K562 (cell line): ENCODE measurements at places on chromosomes 2 and 18. TPM values are rescaled to one million over a fixed set of nuclear protein-coding genes. Genes with fewer than 3 reads are reported as not detected.

GRCh38 chr18:37430357-37431076 lies 135.1 kb downstream of the CELF4 start:
- DNase-seq, result peak; percentile 18
- no peaks in the 10 kb centered on the region for H3K4me1 ChIP-seq
- H3K27ac ChIP-seq, result no peak overlapping the region
- no peaks in the 10 kb centered on the region for H3K36me3 ChIP-seq
- no peaks in the 10 kb centered on the region; the same call in 1 of the 2 replicates for H3K27me3 ChIP-seq

DNA sequence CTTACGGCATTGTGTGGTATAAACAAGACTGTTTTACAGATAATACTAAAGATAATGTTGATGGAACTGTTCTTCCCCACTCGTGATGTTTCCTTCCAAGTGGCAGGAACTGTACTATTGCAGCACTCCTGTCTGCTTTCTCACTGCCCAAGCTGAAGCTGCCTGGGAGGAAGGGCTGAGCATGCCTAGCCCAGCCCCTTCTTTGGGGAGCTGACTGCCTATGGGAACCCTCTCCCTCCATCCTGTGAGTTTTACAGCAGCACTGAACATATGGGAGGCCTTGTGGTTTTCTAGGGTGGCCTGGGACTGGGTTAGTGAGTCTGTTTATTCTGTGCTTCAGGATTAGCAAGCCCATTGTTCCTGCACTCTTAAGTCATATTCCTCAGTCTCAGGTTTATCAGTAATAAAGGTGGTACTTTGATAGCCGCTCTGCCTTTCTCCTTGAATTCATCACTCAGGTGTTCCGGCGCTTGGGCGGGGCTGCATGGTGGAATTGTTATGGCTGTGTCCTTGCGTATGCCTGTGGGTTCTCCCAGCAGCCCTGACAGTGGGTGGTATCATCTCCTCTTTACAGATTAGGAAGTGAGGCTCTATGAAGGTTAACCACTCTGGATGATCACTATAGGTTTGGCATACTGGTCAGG lies 379.7 kb downstream of the PTPRM start:
- no peak for DNase-seq
- H3K36me3 ChIP-seq, result no peaks in the 10 kb centered on the region
- no peaks in the 10 kb centered on the region for H3K27me3 ChIP-seq
- H3K4me1 ChIP-seq, result no peaks in the 10 kb centered on the region
- H3K4me3 ChIP-seq, result no peak overlapping the region

DNA sequence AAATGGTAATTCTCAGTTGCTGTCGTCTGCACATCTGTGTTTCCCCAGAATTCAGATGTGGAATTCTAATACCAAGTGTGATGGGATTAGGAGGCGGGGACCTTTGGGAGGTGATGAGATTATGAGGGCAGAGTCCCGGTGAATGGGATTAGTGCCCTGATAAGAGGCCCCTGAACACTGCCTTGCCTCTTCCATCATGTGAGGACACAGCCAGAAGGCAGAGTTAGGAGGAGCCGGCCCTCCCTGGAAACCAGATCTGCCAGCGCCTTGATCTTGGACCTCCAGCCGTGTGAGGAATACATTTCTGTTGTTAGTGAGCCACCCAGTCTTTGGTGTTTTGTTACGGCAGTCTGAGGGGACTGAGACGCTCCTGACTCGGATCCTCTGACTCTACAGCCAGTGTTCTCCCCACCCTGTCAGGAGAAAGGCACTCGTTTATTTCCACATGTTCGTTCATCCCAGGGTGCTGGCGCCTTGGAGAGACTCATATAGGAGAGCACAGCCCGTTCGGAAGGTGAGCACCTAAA lies 395.0 kb downstream of the ZNF516 start:
- DNase-seq, result no peak
- no peaks in the 10 kb centered on the region for H3K36me3 ChIP-seq
- no peaks in the 10 kb centered on the region for H3K4me1 ChIP-seq

GRCh38 chr18:11091746-11092145 lies 57.6 kb downstream of the PIEZO2 start:
- no peak overlapping the region for H3K27ac ChIP-seq
- no peaks in the 10 kb centered on the region for H3K4me1 ChIP-seq
- H3K36me3 ChIP-seq, result no peaks in the 10 kb centered on the region
- H3K27me3 ChIP-seq, result no peaks in the 10 kb centered on the region
- DNase-seq, result no peak
- no peak overlapping the region for H3K4me3 ChIP-seq

NAT8 gene
- total RNA-seq, result not detected in 2 replicates

- no peaks in the 10 kb centered on the region for H3K4me1 ChIP-seq
- no peak overlapping the region for H3K4me3 ChIP-seq
- no peak for DNase-seq
- H3K36me3 ChIP-seq, result no peaks in the 10 kb centered on the region
These were observed 44.1 kb upstream of the HDAC4 start for GRCh38 chr2:239444626-239445577.

DNA sequence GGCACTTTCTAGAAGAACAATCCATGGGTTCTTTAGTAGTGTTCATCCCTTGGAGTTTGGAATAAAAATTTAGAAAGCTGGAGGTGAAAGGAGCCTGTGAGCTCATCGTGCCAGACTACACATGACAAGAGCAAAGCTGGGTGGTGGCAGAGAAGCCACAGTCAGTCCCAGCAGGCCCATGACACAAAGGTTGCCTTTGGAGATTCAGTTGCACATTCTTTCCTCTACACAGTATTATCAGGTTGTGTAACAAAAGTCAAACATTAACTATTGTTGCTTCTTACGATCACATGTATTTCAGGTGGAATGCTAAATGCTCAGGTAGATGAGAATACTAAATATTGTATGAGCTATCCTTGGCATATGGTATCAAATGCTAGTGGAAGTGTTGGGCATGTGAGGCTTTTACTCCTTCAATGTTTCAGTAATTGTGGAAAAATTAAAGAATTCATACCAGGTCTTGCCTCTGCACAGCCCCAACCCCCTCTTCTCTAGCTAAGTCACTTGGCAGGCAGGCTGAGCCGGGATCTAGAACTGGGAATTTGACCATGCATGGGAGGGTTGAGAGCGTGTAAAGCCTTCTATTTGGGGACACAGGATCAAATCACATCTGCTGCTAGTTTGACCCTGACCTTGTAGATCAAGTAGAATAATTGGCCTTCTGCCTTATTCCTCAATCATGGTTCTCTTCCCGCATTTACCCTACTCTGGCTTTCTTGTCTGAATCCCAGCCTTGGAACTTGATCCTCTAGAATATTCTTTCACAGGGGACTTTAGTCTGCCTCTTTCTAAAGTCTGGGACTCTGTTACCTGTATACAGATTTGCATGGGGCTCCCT lies 230.9 kb downstream of the GCA start:
- H3K4me1 ChIP-seq, result no peaks in the 10 kb centered on the region
- no peak overlapping the region for H3K4me3 ChIP-seq
- no peaks in the 10 kb centered on the region for H3K36me3 ChIP-seq
- H3K27ac ChIP-seq, result no peak overlapping the region
- no peak for DNase-seq
- H3K27me3 ChIP-seq, result no peaks in the 10 kb centered on the region

GRCh38 chr2:148603562-148603920 lies 41.0 kb upstream of the EPC2 start:
- no peak overlapping the region for H3K27ac ChIP-seq
- no peaks in the 10 kb centered on the region for H3K4me1 ChIP-seq
- no peak for DNase-seq
- no peaks in the 10 kb centered on the region for H3K36me3 ChIP-seq
- H3K4me3 ChIP-seq, result no peak overlapping the region
- peaks cover 28% of the 10 kb centered on the region for H3K27me3 ChIP-seq

RBFA gene
- 28.4 and 28.8 TPM in 2 replicates for total RNA-seq

GRCh38 chr2:73776869-73777519 lies 2.9 kb downstream of the DUSP11 start:
- peaks cover 45% of the 10 kb centered on the region for H3K36me3 ChIP-seq
- DNase-seq, result no peak
- no peak overlapping the region for H3K27ac ChIP-seq
- no peak overlapping the region for H3K4me3 ChIP-seq
- H3K4me1 ChIP-seq, result peaks cover 7% of the 10 kb centered on the region

- no peaks in the 10 kb centered on the region for H3K36me3 ChIP-seq
- no peaks in the 10 kb centered on the region; the same call in 1 of the 2 replicates for H3K4me1 ChIP-seq
- no peak overlapping the region for H3K27ac ChIP-seq
- DNase-seq, result no peak
These were observed 103.7 kb downstream of the SLC4A3 start for GRCh38 chr2:219731173-219731572.

DNA sequence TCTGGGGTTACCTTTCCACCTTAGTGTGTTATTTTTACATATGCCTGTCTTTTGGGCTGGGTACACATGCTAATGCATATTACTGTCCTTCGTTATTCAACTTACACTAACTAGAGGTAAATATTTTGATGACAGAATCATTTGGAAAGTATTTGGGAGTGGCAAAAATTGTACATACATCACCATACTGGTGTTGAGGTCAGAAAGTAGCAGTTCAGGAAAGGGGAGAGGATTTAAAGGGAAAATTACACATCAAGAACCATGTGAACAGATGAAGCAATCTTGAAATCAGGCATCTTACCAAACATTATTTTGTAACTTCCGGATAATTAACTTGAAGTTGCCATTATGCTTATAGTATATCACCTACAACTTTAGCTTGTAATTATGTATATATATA lies 379.7 kb downstream of the RND3 start:
- no peak overlapping the region for H3K4me3 ChIP-seq
- H3K36me3 ChIP-seq, result no peaks in the 10 kb centered on the region
- no peaks in the 10 kb centered on the region for H3K27me3 ChIP-seq
- DNase-seq, result no peak

KIAA2012 gene
- total RNA-seq, result not detected in 2 replicates

DNA sequence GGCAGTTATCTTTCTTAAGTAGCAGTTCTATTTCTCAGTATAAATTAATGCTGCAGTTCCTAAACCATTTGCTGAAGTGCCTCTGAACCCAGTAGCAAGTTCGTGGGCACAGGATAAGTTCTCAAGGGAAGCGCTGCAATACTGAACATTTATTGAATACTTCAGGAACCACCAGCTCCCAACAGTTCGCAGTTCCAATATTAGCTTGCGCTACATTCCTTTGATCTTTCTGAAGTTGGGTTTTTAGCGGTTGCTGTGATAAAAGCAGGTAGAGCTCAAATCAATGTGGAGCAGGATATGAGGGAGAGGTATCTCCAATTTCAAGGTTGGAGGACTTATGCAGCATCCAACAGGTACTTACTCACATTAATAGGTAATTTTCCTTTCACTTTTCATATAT lies 33.7 kb downstream of the PDCL3 start:
- H3K27me3 ChIP-seq, result peaks cover 10% of the 10 kb centered on the region; the same call in 1 of the 3 replicates
- no peaks in the 10 kb centered on the region for H3K36me3 ChIP-seq
- H3K27ac ChIP-seq, result no peak overlapping the region

DNA sequence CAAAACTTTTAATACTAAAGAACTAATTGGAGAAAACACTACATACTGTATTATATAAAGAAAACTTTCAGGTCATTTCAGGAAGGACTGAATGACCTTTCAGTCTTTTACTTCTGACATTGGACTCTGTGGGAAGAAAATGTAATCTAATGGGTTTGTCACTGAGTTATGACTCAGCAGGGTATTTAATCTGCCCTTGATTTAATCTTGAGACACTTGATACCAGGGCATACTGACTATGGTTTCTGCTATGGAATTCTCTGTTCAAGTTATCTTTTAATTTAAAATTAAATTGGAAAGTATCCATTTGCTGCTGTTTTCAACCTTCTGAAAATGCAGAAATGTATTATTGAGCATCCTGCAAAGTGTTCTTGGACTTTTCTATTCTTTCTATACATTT lies 354.2 kb upstream of the GALNT5 start:
- no peak overlapping the region for H3K4me3 ChIP-seq
- H3K4me1 ChIP-seq, result no peaks in the 10 kb centered on the region
- no peak for DNase-seq
- H3K27me3 ChIP-seq, result no peaks in the 10 kb centered on the region
- H3K36me3 ChIP-seq, result no peaks in the 10 kb centered on the region

ACMSD gene
- not detected in 2 replicates for total RNA-seq

GALR1 gene
- not detected in 2 replicates for total RNA-seq

DNA sequence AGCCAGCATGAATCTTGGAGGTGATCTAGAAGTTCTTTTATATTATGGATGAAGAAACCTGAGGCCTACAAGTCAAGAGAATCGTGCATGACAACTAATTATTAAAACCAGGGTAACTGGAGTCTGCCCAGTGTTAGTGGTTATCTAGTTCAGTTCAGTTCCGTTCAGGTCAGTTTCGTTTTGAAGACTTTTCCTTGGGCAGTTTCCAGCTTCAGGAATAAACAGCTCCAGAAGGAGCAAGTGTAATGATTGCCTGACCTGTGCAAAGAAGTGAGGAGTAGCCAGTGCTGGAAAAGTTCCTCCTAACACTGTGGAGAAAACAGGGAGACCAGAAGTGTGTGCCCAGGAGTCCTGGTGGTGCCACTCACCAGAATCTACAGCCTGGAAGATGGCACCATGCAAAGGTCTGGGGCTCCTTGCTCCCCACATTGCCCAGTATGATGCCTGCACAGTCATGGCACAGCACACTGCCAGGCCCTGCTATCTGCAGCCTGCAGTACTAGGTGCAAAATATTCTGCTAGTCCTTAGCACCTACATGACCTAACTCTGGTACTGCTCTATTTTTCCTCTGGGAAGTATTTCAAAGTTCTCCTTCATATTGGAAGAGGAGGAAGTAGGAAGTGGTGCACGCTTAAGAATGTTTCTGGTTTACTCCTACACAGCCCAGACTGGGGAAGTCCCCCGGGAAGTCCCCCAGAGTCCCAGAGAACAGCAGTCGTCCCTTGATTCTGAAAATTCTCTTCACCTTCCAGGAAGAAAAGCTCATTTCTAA lies 65.8 kb downstream of the SUMO1 start:
- H3K27me3 ChIP-seq, result peaks cover 5% of the 10 kb centered on the region
- DNase-seq, result no peak
- no peak overlapping the region for H3K27ac ChIP-seq
- H3K36me3 ChIP-seq, result no peaks in the 10 kb centered on the region
- H3K4me1 ChIP-seq, result no peaks in the 10 kb centered on the region
- H3K4me3 ChIP-seq, result no peak overlapping the region

TNFRSF11A gene
- 0.04 TPM in 2 replicates for total RNA-seq

DNA sequence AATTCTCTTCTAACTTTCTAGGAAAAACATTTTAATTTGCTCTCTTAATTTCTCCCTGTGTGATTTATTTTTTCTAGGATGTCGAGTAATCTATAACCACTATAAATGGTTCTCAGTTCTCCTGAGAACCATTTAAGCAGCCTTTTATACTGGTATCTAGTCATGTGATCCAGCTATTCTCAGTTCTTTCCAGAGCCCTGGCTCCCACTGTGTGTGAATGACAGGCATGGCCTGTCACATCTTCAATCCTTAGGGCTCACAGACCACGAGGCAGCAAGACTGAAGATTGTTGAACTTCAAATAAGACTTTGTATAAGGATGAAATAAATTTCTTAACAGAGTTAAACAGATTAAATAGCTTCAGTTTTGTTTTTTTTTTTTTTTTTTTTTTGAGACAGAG lies 219.4 kb downstream of the HNMT start:
- H3K27ac ChIP-seq, result no peak overlapping the region
- H3K27me3 ChIP-seq, result no peaks in the 10 kb centered on the region
- DNase-seq, result no peak
- no peaks in the 10 kb centered on the region for H3K36me3 ChIP-seq

RAMP1 gene
- total RNA-seq, result 0.29 TPM in 1 of 2 replicates, not detected in the other

ST8SIA5 gene
- not detected in 2 replicates for total RNA-seq

ACVR1C gene
- 0.36 and 0.58 TPM in 2 replicates for total RNA-seq
